Activated CD8-positive, alpha-beta memory T cell treated with anti-CD3 and anti-CD28 coated beads for 1 hour (primary cell): ENCODE measurements at places on chromosomes 16 and 17.

DNA sequence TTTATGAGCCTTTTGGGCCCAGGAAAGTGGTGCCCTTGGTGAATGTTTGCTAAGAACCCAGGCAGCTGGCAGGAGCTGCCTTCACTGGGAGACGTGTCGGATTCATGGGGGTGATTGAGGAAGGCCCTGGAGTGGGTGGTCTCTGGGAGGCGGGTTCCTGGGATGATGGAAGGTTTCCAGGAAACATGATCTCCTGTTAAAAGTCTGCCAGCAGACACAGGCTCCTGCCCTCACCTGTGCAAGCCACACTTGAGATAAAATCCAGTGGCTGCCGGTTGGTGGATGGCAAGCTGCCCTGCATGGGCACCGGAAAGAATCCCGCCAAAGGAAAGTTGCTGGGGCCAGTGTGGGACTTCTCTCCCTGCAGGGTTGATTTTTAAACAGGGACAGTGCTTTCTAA lies 189.0 kb upstream of the CIBAR2 start:
- no peak for DNase-seq

- no peak for DNase-seq
Measured at GRCh38 chr17:79812353-79813258, 15.7 kb upstream of the CBX8 start.

- no peak for DNase-seq
Measured at GRCh38 chr17:74722782-74723181, 10.1 kb upstream of the CD300LF start.

DNA sequence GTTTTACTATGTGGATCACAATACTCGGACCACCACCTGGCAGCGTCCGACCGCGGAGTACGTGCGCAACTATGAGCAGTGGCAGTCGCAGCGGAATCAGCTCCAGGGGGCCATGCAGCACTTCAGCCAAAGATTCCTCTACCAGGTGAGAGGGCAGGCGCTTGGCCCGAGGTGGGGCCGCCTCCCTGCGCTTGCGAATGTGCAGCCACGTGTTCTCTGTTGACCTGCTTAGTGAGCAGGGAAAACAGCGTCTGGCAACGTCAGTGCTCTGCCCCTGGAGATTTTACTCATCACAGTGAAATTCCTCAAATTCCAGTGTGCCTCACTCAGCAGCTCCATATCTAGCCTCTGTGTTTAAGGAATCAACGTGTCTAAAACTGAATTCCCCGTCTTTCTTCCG lies 33.4 kb upstream of the CLEC18A start:
- DNase-seq: no peak

- DNase-seq: no peak
Measured at GRCh38 chr17:32931686-32932085, 3.7 kb downstream of the TMEM98 start.

DNA sequence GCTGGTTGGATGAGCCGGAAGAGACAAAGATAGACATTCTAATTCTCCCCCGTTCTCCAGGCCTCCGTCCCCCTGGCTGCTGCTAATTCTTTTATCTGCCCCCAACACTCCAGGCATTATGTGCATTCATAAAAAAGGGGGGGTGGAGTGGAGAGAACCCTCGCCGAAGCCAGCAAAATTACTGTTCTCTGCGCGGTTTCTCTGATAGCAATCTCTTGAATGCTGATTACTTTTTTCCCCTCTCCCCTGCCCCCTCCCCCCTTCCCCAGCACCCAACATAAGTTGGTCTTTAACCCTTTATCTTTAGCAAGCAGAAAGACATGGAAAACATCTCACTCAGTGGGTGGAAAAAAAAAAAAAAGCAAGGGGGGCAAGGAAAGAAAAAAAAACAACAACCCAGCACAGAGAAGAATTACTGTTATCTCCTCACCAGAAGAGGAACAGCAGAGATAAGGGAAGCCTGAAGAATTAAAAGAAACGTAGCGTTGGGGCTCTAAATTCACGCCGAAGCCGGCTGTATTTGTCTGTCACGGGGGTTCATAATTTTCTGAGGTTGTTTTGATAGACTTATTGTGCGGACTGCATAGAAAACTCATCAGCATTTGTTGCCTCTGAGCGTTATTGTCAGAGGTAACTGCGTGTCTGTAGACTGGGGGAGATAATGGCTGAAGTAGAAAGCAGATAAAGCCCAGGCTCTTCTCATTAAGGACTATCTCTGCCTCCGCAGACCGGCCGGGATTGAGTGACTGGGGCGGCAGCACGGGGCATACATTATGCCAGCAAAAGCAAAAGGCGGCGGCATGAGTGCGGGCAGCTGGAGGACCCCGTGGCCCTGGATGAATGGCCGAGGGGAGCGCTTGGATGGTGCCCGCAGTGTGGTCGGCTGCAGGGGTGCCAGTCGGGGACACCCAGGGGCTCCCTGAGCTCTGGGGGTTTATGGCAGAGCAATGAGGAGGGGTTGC lies 126.9 kb downstream of the MRM1 start:
- DNase-seq: no peak

DNA sequence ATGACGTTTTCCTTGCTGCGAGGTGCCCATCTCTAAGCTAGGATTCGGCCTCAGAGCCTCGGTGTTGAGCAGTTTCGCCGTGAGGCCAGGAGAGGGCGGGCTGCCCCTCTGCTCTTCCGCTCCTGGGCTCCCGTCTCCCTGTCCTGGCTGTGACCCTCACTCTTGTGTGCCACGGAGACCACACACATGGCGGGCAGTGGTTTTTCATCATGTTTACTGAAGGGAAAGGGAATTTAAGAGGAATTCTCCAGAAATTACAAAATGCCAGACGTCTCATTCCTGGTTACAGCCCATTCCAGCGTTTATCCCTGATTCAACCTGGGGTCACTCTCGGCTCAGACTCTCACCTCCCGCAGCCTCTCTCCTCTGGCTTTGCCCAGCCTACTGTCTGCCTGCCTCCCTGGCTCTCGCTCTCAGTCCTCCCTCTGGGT lies 96.8 kb upstream of the ELAC2 start:
- no peak for DNase-seq
